ENCODE measurements at places on chromosomes 4 and X.
A peak's percentile ranks its signal among the peaks of the same experiment; 100 is the strongest.

- no peak for DNase-seq
Observed at GRCh38 chr4:182409271-182409670, 166.1 kb downstream of the TENM3 start.

- DNase-seq: no peak
Observed at GRCh38 chrX:19195243-19195610, 73.0 kb upstream of the ADGRG2 start.

GRCh38 chr4:23654791-23655190 lies 235.1 kb downstream of the PPARGC1A start:
- no peak for DNase-seq

- DNase-seq: no peak
Observed at GRCh38 chr4:20037745-20038144, 214.0 kb upstream of the SLIT2 start.

DNA sequence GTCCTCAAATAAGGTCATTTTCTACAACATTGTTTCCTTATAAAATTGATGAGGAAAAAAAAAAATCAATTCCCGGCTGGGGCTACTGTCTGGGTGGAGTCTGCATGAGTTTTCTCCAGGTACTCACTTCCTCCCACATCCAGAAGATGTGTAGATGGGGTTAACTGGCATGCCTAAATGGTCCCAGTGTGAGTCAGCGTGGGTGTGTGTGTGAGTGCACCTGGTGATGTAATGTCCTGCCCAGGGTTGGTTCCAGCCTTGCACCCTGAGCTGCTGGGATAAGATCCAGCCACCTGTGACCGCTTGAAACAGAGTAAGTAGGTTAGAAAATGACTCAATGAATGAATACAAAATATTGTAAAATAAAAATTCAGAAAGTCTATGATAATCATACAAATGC lies 11.1 kb downstream of the USP26 start:
- DNase-seq: peak; percentile 4

- no peak for DNase-seq
Observed at GRCh38 chr4:163167333-163167626, 590 bp upstream of the NAF1 start.

DNA sequence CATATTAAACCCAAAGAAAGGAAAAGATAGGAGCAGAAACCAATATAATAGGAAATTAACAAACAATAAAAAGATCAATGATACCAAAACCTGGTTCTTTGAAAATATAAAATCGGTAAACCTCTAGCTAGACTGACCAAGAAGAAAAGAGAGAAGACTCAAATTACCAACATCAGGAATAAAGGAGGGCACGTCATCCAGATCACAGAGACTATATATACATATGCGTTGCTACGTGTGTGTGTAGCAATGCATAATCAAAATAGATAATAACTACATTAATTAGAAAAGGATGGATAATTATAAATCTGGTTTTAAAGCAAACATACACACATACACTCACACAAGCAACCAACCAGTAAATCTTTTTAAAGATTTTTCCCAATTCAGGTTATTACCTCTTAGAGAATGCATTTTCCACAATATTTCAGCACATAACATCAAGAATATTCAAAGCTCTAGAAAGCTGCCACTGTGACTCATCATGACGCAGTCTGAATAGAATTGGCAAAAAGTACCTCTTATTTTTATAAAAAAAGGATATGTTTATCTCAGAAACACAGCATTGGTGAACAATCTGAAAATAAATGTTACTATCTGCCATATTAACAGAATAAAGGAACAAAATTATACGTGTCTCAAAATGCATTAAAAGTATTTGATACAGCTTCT lies 41.4 kb upstream of the USP9X start:
- no peak for DNase-seq

DNA sequence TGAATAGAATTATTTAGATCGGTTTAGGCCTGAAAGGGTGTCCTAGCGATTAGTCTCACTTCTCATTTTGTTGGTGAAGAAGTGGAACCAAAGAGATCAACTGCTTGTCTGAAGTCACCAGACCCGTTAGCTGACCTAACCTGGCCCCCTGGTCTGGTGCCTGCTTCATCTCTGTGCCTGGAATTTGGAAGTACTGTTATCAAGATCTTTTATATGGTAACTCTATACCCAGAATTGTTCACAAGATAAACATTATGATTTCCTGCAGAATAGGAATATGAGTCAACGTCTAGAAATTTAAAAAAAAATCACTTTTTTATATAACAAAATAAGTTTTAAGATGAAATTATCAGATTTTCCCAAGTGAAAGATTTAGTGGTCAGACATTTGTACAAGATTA lies 37.2 kb downstream of the LRP2BP start:
- DNase-seq: no peak

DNA sequence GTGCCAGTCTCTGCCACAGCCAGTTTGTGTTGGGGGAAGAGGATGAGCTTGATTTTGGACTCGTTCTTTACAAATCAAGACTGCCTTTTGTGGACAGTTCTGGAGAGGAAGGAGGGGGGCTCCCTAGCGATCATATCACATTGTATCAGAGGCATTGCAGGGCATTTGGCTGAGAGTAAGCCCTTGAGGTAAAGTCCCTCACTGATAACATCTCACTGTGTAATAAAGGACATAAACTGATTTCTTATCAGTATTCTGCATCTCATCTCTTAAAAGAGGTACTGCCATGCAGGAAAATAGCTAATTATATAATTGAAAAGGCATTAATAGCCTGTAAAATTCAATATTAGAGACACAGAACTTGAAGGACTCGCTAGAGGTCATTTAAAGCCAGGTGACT lies 6.1 kb upstream of the IGFBP7 start:
- no peak for DNase-seq

GRCh38 chrX:136711147-136711546 lies 63.2 kb downstream of the CD40LG start:
- peak; percentile 7 for DNase-seq

All from iPS-NIHi11 (cell line).